ENCODE measurements at places on chromosomes 12 and 14. TPM values are rescaled to one million over a fixed set of nuclear protein-coding genes. Genes with fewer than 3 reads are reported as not detected.

- H3K36me3 ChIP-seq, result peaks cover 14% of the 10 kb centered on the region
- peaks cover 5% of the 10 kb centered on the region for H3K4me1 ChIP-seq
Observed at GRCh38 chr12:49133590-49133989, 2.4 kb upstream of the TUBA1B start.

GRCh38 chr14:86942936-86943335 is 1050.0 kb downstream of the GALC start:
- H3K4me1 ChIP-seq, result peaks cover 3% of the 10 kb centered on the region
- H3K27me3 ChIP-seq, result no peaks in the 10 kb centered on the region
- no peak for DNase-seq
- H3K4me3 ChIP-seq, result no peak overlapping the region
- H3K27ac ChIP-seq, result no peak overlapping the region

- no peaks in the 10 kb centered on the region for H3K4me1 ChIP-seq
- no peak for DNase-seq
- H3K4me3 ChIP-seq, result no peak overlapping the region
- H3K27me3 ChIP-seq, result no peaks in the 10 kb centered on the region
- H3K27ac ChIP-seq, result no peak overlapping the region
- no peaks in the 10 kb centered on the region for H3K36me3 ChIP-seq
Observed at GRCh38 chr12:129532082-129532481, 371.7 kb downstream of the TMEM132D start.

DNA sequence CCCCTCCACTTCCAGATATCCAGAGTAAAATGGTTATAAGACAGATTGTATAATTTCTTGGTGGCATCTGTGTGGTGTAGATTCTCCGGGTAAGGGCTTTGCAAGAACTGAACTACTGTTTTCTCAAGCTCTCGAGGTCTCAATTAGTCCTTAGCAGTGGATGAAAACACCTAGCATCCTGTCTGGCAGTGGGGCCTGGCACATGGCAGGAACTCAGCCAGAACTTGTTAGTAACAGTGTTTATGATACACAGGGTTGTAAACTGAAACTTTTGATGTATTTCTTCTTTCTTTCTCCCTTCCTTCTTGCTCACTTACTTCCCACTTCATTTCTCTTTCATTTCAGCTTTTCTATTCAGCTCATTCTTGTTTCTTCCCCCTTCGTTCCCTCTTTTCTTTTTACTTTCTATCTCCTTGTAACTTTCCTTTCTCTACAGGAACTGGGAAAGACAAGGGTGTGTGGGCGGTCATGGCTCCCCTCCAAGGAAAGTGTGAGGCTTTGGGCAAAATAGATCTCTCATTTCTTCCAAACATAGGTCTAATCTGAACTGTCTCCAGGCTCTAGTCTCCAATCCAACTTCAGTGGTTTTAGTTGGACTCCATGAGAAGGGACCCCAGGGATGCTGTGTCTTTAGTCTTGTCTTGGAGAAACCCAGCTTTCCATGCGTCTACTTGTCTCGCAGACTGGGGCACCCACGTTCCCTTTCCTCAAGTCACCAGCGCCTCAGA is 159.7 kb downstream of the PAH start:
- H3K27ac ChIP-seq, result no peak overlapping the region
- H3K36me3 ChIP-seq, result no peaks in the 10 kb centered on the region
- no peaks in the 10 kb centered on the region for H3K27me3 ChIP-seq
- DNase-seq, result no peak
- no peaks in the 10 kb centered on the region for H3K4me1 ChIP-seq
- H3K4me3 ChIP-seq, result no peak overlapping the region

DNA sequence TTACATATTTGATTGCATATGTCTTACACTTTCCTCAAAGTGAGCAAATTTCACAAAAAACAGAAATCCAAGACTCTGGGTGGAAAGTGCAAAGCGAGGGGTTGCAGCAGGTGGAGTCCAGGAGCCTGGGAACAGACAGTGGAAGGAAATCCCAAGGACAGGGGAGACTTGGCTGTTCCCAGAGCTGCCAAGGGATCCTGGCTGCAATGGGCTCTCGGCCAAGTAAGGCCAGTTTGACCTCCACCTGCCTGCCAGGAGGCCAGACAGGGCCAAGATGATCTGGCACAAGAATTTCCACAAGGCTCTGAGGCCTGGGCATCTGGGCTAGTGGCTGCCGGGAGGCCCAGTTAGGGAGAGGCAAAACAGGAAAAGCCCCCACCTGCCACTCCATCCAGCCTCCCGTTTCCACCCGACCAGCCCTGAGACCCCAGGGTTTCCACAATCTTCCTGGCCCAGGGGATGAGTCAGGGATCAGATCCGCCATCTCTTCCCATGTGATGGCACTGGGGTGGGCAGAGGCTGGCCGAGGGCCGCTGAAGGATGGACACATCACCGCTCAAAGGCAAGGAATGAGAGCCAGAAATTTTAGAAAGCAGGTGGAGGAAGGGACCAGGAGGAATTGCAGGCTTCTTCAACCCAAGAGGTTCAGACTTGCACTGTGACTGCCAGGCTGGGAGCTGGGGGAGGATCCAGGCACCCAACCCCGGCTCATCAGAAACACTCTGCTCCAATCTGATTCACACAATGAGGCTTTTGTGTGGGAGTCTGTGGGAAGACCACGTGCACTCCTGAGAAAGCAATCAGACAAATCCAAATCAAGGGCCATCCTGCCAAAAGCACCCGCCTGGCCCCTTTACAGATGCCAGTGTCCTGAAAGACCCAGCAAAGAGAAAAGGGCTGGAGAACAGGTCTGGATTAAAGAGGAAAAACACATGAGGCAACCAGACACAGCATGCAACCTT is 16.3 kb downstream of the SCARB1 start:
- no peaks in the 10 kb centered on the region for H3K36me3 ChIP-seq
- peaks cover 6% of the 10 kb centered on the region for H3K4me1 ChIP-seq
- H3K27me3 ChIP-seq, result no peaks in the 10 kb centered on the region
- DNase-seq, result peak; percentile 59

DNA sequence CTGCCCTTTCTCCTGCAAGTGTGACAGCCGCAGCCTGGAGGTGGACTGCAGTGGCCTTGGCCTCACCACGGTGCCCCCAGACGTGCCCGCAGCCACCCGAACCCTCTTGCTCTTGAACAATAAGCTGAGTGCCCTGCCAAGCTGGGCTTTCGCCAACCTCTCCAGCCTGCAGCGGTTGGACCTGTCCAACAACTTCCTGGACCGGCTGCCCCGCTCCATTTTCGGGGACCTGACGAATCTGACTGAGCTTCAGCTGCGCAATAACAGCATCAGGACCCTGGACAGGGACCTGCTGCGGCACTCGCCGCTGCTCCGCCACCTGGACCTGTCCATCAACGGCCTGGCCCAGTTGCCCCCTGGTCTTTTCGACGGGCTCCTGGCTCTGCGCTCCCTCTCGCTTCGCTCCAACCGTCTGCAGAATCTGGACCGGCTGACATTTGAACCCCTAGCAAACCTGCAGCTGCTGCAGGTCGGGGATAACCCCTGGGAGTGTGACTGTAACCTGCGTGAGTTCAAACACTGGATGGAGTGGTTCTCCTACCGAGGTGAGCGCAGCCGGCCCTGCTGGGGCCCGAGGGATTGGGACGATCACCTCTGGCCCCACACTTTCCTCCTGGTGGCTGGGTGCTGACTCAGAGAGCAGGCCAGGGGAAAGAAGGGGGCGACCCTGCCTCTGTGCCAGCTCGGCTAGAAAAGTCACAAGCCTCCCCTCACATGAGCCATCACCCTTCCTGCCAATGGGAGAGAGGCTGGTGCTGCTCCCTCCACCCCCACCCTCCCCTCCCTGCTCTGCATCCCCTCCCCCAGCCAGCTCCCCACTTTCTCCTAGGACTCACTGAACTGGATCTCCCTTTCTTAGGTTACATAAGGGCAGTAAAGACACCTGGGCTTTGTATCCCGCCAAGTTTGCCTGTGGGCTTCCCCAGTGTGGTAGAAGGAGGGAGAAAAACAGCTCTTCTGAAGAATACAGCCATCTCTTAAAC is 10.9 kb downstream of the LRTM2 start:
- H3K4me3 ChIP-seq, result no peak overlapping the region
- DNase-seq, result peak; percentile 93
- H3K4me1 ChIP-seq, result peaks cover 3% of the 10 kb centered on the region
- H3K36me3 ChIP-seq, result no peaks in the 10 kb centered on the region

DNA sequence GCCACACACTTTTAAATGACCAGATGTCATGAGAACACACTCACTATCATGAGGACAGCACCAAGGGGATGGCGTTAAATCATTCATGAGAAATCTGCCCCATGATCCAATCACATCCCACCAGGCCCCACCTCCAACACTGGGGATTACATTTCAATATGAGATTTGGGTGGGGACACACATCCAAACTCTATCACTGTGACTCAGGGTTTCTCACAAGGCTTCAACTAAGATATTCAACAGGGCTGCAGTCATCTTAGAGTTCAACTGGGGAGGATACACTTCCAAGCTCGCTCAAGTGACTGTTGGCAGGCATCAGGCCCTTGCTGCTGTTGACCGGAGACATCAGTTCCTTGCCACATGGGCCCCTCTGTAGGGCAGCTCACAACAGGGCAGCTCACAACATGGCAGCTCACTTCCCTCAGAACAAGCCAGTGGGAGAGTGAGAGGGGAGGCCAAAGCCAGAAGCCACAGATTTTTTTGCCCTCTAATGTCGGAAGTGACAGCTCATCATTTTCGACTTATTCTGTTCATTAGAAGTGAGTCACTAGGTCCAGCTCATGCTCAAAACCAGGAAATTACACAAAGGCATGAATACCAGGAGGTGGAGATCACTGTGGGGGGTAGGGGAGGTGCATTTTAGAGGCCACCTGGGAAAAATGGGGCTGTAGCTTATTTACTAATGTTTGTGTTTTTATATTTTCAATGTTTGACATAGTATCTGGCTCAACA is 50.8 kb upstream of the PTHLH start:
- no peaks in the 10 kb centered on the region for H3K4me1 ChIP-seq
- H3K4me3 ChIP-seq, result no peak overlapping the region
- no peaks in the 10 kb centered on the region for H3K36me3 ChIP-seq
- H3K27ac ChIP-seq, result no peak overlapping the region
- H3K27me3 ChIP-seq, result no peaks in the 10 kb centered on the region

GRCh38 chr12:113912760-113913329 is 53.3 kb downstream of the RBM19 start:
- H3K4me3 ChIP-seq, result no peak overlapping the region
- H3K27me3 ChIP-seq, result no peaks in the 10 kb centered on the region
- peaks cover 8% of the 10 kb centered on the region for H3K36me3 ChIP-seq
- H3K27ac ChIP-seq, result no peak overlapping the region
- peak; percentile 82 for DNase-seq
- H3K4me1 ChIP-seq, result no peaks in the 10 kb centered on the region

DNA sequence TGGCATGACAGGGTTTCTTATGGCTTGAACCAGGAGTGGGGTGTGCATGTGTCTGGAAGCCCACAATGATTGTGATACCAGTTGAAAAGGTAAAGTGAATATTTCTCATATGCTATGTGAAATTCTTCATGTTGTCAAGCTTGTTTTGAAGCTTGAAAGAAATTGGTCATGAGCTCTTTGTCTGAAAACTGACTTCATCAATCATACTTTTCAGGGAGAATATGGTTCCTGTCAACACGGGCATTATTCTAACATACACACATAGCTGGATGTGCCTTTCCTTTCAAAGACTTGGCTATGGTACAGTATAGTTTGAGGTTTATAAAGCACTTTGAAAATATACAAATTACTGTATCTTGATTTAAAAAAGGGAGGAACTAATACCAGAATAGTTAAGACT is 158.8 kb downstream of the KCNH5 start:
- H3K27me3 ChIP-seq, result no peaks in the 10 kb centered on the region
- no peaks in the 10 kb centered on the region for H3K4me1 ChIP-seq
- no peak overlapping the region for H3K27ac ChIP-seq

DNA sequence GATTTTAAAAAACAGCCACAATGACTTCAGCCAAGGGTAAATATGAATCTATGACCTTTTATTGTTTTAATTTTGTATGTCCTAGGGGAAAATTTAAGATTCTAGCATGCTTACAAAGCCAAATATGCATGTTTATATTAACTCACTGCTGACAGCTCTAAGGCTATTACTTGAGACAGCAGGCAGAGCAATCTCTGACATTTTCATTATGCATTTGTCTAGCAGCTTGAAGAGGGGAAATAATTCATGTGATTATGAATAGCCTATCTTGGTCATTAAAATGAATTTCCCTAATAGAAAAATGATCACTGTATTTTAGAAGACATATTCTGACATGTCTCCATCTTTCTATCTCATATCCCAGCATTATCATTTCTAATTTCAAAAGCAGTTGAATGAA is 46.6 kb upstream of the HELB start:
- H3K4me1 ChIP-seq, result no peaks in the 10 kb centered on the region
- H3K4me3 ChIP-seq, result no peak overlapping the region
- no peaks in the 10 kb centered on the region for H3K36me3 ChIP-seq
- H3K27me3 ChIP-seq, result no peaks in the 10 kb centered on the region
- DNase-seq, result no peak
- H3K27ac ChIP-seq, result no peak overlapping the region

DNA sequence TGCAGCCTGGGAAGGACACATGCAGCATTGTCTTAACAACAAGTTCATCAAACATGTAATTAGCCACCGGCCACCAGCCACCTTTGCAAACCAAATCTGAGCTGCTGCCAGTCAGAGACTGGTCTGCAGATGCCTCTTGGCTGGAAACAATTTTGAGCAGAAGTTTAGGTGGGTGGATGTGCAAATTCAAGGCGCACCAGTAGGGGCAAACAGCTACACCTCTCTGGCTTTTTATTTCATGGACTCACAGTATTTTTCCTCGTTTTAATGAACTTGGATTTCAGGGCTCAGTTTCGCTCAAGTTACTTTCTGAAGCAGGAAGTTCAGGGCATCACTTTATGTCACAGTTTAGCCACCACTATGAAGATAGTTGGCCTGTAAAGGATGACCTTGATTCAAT is 94.3 kb downstream of the OTX2 start:
- peaks cover 9% of the 10 kb centered on the region for H3K4me1 ChIP-seq
- H3K36me3 ChIP-seq, result no peaks in the 10 kb centered on the region
- no peak overlapping the region for H3K4me3 ChIP-seq
- no peaks in the 10 kb centered on the region for H3K27me3 ChIP-seq
- H3K27ac ChIP-seq, result no peak overlapping the region
- no peak for DNase-seq

DNA sequence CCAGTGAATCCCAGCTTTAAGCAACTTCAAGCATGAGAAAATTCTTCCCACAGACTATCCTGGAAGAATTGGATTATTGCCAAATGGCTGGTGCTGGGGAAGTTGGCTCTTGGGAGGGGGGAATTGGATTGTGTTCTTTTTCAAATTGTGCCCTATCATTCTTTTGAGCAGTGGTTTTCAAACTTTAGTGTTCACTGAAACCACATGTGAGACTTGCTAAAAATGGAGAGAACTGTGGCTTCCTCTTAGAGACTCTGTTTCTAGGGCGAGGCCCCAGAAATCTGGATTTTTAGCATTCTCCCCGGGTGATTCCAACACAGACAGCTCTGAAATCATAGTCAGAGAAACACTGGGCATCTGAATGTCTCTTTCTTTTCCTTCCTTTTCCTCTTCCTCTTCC is 14.3 kb upstream of the OTUB2 start:
- H3K4me3 ChIP-seq, result no peak overlapping the region
- no peak for DNase-seq
- H3K27ac ChIP-seq, result no peak overlapping the region

- H3K4me1 ChIP-seq, result no peaks in the 10 kb centered on the region
- H3K36me3 ChIP-seq, result peaks cover 12% of the 10 kb centered on the region
- no peak overlapping the region for H3K27ac ChIP-seq
- H3K27me3 ChIP-seq, result no peaks in the 10 kb centered on the region
- H3K4me3 ChIP-seq, result peak overlapping the region; percentile 53
Observed at GRCh38 chr14:93231129-93231979, 24.3 kb downstream of the UBR7 start.

- H3K27ac ChIP-seq, result no peak overlapping the region
- H3K4me3 ChIP-seq, result no peak overlapping the region
- H3K36me3 ChIP-seq, result no peaks in the 10 kb centered on the region
- no peaks in the 10 kb centered on the region for H3K27me3 ChIP-seq
- DNase-seq, result no peak
Observed at GRCh38 chr12:38516418-38516817, 199.8 kb downstream of the ALG10B start.

Gene TMEM119
- total RNA-seq, result 15.8 TPM
